ENCODE measurements at places on chromosomes 7 and 10.

GRCh38 chr7:10022957-10023356 lies 950.7 kb upstream of the PHF14 start:
- DNase-seq: no peak

GRCh38 chr10:70779088-70779487 lies 6.1 kb downstream of the TBATA start:
- no peak for DNase-seq

GRCh38 chr7:35424869-35425495 lies 171.1 kb upstream of the TBX20 start:
- DNase-seq: peak; percentile 10

DNA sequence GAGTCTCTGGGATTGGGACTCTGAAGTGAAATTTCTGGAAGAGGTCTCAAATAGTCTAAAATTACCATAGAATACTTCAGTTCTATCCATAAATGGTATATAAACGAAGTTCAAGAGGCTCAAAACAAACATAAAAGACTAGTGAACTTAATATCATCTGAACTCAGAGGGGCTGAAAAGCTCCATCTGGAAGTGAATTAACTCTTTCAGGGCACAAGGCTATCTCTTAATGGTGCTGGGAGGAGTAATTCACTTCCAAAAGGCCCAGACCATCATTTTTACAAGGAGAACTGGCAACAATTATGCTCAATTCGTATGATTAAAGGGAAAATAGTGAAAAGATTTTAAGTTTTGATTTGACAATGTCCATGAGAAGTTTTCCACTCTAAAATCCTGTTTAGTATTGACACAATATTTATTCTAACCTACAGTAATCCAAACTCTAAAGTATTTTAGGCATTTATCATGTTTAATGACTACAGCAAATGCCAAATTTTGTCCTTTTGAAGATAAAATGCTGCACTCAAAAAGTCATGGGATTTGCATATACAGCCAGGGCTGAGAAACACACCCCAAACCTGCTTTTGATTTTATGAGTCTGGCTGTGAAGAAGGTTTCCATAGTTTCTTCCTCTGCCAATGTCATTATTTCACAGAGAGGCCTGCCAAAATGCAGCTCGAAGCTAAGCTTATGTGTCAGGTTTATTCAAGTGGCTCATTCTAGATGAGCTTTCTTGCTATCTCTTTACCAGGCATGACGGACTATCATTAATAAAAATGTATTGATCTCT lies 143.9 kb downstream of the HIBADH start:
- DNase-seq: no peak

- DNase-seq: no peak
Measured at GRCh38 chr7:125599387-125599786, 669.8 kb upstream of the POT1 start.

All from AG04450 (cell line).